Activated CD4-positive, alpha-beta T cell treated with anti-CD3 and anti-CD28 coated beads, Interleukin-2, amount 50 U/mL, for 16 hours (primary cell): ENCODE measurements at places on chromosomes 5 and 9.

- no peak for DNase-seq
Measured at GRCh38 chr5:149445739-149446369, 66.8 kb upstream of the IL17B start.

GRCh38 chr9:114341152-114341830 lies 11.6 kb downstream of the ORM2 start:
- DNase-seq: no peak

DNA sequence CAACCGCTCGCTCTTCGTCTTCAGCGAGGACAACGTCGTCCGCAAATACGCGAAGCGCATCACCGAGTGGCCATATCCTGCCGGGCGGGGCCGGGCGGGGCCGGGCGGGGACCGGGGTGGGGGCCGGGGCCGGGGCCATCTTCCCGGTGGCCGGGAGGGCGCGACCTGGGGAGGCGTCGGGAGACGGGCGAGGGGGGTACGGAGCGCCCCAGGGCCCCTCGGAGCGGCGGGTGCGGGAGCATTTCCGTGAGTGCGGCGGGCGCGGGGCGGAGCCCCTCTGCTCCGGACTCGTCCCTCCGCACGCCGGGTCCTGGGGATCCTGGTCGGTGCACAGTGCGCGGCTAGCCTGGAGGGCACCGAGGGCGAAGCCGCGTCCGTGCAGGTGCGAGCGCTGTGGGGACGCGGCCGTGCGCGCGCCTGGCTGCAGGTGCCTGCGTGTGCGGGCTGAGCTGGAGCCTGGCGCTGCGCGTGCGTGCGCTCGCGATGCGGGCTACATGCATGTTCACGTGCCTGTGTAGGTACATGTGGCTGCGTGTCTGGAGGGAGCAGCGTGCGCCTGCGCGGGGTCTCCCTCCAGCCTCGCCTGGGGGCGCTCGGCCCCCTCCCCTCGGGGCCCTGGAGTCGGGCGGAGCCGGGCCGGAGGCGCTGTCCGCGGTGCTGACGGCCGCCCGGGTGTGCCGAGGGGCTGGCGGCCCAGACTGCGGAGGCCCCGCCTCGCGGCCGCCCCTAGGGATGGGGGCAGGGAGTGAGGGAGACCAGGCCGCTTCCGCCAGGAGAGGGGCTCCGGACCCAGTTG lies 762 bp downstream of the CACNA1B start:
- DNase-seq: peak; percentile 12

DNA sequence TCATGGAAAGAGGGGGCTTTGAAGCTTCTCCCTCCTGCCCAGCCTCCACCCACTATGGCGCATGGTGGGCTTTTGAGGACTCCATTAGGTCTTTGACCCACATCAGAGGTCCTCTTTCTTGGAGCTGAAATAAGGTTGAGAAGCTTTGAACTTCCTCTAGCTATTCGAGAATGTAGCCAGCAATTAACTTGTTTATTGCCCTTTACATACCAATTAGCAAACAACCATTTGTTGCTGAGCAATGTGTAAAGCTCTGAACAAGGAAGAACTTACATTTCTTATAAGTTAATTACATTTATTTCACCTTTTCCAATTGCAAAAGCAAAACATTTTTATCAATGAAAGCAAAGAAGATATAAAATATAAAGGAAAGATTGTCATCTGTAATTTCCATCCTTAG lies 30.5 kb upstream of the FOXB2 start:
- no peak for DNase-seq

DNA sequence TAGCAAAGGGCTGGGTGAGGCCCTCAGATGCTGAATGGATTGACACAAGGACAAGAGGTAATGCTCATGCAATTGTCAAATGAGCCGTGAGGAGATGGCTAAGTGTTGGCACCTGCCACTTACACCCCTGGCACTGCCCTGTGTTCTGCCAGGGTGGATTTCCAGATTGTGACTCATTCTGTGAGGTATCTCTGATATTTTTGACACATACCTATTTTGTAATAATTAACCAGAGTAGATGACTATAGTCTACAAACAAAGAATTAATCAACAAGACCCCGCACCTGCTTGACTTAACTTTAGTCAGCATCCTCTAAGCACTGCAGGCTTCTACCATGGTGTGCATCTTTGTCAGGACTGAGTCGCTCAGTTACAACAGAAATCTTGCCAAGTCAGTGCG lies 200.8 kb downstream of the DIRAS2 start:
- DNase-seq: no peak

DNA sequence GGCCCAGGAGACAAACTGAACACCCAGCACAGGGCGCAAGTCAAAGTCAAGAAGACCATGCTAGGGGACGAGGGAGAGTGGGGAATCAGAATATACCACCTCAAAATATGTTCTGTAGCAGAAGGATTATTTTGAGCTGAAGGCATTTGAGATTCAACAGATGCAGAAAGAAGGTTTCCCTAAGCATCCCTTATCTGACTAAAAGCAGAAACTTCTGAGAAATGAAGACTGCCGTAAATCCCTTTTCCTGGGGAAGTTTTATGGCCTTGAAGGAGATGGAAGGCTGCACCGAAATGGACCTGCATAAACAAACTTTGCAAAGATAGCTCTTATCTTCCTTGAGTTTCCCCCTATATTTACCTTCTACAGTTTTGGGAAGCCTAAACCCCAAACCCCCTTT lies 72.8 kb downstream of the PTTG1 start:
- no peak for DNase-seq

DNA sequence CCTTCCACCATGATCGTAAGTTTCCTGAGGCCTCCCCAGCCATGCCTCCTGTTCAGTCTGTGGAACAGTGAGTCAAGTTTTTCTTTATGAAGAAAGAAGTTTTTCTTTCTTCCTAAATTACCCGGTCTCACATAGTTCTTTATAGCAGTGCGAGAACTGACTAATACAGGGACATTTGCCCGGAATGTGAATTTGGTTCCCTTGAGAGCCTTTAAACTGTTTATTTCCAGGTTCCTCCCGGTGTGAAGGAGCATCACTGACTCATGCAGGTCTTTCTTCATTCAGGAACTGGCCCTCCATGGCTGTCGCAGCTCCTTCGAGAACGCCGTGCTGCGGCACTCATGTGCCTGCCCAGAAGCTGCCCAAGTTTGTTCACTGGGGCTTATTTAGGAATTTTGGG lies 87.7 kb downstream of the PTCH1 start:
- no peak for DNase-seq

DNA sequence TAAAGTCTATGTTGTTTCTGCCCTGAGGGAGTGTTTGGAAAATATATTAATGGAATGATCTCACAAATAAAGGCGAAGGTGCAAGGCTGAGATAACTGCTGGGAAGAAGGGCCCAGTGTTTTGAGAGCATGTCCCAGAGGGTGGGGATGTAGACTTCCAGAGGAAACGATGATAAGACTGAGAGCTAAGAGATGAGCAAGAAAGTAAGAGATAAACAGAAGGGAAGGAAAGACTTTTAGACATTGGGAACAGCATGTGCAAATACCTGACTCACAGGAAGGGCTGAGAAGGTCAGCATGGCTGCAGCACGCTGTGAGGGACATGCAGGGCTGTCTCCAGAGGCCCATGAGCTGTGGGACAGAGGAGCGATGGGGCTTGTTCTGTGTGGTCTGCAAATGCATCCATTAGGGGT lies 19.9 kb upstream of the ADRB2 start:
- no peak for DNase-seq

DNA sequence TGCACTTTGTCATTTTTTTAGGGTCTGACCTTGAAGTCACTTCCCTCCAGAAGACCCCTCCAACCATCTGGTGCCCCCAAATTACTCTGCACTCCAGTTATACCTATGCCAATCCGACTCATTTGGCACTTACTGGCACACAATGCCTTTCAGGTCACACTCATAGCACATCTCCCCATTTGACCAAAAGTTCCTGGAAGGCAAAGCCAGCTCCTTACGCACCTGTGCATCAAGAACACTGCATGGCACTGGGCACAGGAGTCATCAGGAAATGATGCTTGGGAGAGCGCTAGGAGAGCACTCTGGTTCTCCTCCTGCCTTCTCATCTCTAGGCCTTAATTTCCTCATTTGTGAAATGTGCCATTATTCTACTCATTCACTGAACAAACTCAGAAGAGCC lies 2.9 kb downstream of the TNIP1 start:
- peak; percentile 52 for DNase-seq

- no peak for DNase-seq
Measured at GRCh38 chr5:177606071-177607051, 6.4 kb downstream of the B4GALT7 start.

GRCh38 chr9:83639266-83639665 lies 16.3 kb downstream of the IDNK start:
- DNase-seq: no peak

DNA sequence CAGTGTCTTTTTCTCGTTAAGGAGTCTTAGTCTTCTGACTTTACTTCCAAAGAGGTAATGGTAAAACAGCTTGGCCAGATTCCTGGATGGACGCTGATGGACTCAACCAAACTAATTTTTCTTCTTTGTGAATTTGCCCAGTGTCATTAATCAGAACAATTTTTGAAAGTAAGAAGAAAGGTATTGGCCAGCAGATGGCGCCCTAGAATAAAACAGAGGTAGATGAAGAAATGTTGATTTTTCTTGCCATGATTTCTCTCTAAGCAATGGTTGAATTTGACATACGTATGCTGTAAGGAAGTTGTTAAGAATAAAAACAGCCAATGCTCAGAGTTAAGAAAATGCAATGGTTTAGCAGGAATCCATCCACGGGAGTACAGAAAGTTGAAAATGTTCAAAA lies 500.0 kb downstream of the DIRAS2 start:
- DNase-seq: peak; percentile 38

DNA sequence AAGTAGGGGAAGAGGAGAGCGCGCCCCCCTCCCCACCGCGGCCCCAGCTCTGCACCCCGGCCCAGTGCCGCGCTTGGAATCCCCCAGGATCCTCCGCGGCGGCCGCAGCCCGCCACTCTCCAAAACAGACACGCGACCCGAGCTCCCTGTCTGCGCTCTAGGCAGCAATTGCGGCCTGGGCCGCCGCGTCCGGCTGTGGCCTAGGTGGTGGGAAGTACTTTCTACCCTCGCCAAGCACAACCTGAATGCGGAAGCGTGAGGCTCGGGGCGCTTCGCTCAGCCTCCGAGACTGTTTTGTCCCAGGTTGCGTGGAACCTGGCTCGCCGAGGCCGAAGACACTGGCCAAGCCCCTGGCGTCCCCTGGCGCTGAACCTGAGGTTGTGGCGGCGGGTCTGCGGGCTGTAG lies 3.3 kb upstream of the FOXB2 start:
- DNase-seq: no peak

DNA sequence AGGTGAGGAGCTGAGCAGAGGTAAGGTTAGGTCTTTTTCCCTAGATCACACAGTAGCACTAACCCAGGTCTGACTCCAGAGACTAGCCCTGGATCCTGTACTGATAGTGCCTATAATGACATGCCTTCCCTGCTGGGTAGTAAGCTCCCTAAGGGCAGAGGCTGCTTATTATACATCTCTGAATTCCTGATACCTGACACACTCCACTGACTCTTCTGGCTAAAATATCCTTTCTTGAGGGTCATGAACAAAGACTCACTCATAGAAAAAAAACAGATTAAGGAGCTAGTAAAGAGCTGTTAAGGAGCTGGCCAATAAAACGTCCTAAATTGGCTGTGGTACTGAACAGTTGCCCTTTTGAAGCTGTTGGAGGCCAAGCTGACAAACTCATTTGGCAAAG lies 149.0 kb upstream of the ITGA1 start:
- DNase-seq: no peak

DNA sequence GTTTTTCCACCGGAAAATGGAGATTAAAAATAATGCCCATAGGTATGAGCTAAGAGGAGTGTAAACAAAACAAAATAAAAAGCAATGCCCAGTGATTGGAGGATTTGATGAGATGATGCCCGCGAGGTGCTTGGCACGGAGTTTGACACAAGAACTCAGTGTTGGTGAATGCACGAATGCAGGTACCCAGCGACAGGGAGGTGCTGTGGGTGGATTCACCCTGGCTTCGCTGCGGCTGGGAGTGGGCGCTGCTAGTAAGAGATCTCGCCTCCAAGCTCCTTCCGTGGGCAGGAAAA lies 526 bp upstream of the STXBP1 start:
- no peak for DNase-seq

DNA sequence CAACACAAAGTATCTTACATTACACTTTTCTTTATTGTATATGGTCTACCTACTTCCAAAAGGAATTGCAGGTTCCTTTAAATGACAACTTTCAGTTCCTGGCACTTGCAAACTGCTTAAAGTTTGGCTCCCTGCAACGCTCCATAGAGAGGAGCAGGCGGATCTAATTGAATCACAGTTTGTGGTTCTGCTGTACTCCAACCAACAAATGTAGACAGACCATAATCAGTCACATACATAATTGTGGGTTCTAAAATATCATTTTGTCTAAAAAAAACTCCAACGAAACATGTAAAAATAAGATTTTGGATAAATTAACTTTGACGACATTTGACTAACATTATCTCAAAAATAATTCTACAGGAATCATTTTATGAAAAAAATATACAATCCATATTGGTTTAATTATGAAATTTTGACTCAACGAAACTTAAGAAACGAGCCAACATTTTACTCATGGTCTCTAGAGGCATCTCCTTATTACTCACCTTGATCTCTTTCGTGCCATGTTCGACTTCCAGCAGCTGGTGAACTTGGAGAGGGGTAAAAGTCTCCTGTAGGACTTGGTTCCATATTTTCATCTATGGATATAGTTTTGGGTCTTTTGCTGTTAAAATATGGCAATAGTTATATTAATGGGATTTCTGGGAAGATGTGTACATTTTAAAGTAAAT lies 167.6 kb downstream of the NFIB start:
- DNase-seq: no peak
